Left lung (tissue), 14 donors: ENCODE measurements at places on chromosomes 12 and 14. TPM values are rescaled to one million over a fixed set of nuclear protein-coding genes. Genes with fewer than 3 reads are reported as not detected.

The RTL1 gene
- total RNA-seq = not detected

The PLD4 gene
- total RNA-seq = 0.93 TPM

The CLEC14A gene
- 73.8 TPM for total RNA-seq

The SERPINA10 gene
- total RNA-seq = not detected

The SMCO2 gene
- 0.52 TPM for total RNA-seq

DNA sequence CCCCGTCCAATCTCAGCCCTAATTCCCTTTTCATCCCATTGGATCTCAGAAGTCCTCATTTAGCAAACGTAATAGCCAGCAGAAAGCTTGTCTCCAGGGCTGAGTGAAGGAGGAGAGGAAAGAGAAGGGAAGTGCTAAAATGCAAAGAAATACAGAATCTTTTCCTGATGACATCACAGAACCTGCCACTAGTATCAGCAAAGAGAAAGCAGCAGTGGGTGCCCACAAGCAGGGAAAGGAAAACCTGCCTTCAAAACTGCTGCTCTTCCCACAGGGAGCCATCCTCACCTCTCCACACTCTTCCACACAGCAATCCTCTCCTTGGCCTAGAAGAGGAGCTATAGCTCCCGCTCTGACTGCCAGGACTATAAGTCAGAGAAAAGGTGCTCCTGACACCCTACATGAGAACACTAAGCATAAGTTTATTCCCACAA, 11.3 kb downstream of the MED13L start:
- DNase-seq = no peak

DNA sequence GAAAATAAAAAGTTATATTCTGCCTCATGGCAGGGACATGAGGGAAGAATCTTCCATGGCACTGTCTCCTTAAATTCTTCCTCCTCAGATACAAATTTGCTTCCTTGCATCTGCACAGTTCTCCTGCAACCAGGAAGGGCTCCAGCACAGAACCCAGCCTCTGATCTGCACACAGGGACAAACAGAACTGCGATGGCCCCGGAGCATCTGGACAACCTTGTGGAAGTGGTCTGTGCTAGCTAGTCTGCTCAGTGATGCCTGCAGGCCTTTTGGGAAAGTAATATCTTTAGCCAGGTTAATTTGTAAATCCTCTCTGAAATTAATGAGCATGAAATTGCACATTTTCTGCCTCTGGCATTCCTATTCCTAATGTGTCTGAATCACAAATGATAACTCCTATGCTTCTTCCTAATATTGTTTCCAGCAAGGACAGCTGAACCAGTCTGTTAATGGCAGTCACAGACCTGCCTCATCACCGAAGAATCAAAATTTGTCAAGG, 74.8 kb downstream of the GRIP1 start:
- no peak for DNase-seq

DNA sequence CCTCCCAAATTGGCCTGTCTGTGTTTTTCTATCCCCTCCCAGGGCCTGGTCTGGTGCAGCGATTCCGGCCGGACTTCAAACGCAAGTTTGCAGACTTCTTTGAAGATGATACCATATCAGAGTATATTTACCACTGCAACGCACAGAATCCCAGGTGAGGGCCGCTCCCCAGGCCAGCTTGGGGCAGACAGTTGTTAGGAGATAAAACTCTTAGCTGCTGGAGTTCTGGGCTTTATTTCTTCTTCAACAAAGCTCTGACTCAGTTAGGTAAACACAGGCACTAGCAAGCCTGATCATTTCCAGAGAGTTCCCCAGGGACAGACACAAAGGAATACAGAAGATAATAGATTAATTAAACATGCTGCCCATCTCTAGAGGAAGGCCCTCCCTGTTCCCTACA, 8.3 kb downstream of the ABHD4 start:
- DNase-seq = no peak

- no peak for DNase-seq
Measured at GRCh38 chr12:97561619-97562290, 99.2 kb downstream of the RMST start.

DNA sequence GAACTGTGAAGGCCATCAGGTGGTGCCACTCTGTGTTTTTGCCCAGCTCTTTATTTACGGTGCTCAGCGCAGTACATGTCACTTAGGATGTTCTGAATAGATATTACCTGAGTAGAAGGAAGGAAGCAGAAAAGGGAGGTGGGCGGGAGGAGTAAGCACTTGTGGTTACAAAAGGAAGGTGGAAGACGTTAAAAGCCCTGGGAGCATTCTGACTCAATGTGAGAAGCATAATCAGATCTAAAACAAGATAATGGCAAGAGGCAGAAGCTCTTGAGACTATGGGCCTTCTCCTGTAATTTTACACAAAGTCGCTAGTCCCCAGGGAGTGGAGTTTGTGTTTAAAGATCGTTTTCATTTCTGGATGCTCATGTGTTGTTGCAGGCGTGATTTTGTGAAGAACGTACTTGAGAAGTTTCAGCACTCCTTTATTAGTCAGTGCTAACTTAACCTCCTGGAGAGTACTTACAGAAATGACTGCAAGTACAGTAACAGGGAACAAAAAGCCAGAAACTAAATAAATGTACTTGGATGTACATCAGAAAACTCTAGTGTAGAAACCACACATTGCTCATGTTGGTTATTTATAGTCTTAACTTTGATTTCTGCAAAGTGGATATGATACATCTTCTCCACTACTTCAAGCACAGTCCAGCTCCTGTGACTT, 1523.5 kb downstream of the AACS start:
- no peak for DNase-seq

DNA sequence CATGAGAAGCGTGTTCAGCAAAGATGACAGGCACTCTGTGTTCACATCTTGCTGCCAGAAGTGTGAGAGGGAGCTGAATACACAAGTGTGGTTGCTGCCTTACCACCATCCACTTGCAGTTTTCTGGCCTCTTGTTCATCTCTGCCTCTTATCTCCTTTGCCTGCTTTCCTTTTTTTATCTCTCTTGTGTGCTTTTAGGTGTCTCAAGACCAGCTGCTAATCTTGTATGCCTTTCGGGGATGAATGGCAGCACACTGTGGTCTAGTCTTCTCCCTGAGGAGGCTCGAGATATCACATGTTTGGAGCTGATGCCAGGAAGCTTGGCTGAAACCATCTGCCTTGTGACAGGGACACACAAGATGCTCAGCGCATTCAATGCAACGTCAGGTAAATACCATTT, 17.2 kb downstream of the FAM234B start:
- DNase-seq = no peak

DNA sequence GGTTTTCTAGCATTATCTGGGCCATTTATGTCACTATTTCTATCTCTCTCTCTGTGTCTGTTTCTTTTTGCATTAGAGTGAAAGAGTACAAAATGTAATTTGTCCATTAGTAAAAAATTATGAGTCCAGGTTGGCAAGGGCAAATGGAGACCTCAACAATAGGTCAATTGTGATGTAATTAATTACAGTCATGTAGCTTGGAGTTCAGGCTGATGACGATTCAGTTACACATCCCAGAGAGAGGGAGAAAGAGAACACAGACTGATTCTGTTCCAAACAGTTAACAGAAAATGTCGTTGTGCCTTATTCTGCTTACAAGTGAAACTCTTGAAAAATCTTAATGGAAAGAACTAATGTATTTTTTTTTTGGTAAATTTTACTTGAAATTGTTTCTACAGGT, 83.3 kb downstream of the ATXN7L3B start:
- DNase-seq = no peak

- no peak for DNase-seq
Measured at GRCh38 chr14:34137001-34137745, 186.3 kb upstream of the EGLN3 start.

DNA sequence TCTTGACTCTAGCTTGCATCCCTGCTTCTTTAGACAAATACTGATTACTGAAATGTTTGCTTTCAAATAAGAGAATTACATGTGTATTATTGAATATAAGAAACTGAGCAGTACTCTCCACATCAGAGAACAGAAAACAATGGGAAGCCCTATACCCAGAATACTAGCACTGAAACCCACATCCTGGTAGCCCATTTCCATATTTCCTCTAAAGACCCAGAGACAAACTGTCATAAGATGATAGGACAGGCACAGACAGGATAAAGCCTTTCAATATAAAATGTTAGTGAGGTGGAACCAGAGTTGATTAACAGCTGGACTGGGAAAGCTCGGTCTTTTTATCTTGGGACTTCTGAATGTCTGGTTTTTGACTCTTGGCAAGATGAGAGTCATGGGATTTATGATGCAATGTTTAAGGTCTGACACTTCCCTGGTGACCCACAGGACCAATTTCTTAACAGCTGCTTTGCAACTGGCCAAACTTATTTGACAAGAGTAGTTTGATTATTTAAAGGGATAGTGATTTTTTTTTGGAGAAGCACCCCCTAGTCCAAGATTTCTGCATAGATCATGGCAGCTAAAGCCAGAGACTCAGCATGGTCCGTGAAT, 166.9 kb upstream of the ATXN7L3B start:
- no peak for DNase-seq

GRCh38 chr12:71415336-71416231, 24.0 kb upstream of the LGR5 start:
- peak; percentile 28 for DNase-seq

DNA sequence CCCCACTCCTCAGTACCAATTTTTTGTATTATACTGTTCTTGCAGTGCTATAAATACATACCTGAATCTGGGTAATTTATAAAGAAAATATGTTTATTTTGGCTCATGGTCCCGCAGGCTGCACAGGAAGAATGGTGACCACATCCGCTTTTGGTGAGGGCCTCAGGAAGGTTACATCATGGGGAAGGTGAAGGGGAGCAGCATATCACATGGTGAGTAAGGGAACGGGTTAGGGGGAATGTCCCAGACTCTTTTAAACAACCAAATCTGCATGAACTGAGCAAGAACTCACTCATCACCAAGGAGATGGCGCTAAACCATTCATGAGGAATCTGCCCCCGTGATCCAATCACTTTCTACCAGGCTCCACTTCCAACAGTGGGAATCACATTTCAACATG, 40.0 kb downstream of the OSBPL8 start:
- no peak for DNase-seq

GRCh38 chr12:83317595-83317994, 630.9 kb downstream of the TMTC2 start:
- no peak for DNase-seq

DNA sequence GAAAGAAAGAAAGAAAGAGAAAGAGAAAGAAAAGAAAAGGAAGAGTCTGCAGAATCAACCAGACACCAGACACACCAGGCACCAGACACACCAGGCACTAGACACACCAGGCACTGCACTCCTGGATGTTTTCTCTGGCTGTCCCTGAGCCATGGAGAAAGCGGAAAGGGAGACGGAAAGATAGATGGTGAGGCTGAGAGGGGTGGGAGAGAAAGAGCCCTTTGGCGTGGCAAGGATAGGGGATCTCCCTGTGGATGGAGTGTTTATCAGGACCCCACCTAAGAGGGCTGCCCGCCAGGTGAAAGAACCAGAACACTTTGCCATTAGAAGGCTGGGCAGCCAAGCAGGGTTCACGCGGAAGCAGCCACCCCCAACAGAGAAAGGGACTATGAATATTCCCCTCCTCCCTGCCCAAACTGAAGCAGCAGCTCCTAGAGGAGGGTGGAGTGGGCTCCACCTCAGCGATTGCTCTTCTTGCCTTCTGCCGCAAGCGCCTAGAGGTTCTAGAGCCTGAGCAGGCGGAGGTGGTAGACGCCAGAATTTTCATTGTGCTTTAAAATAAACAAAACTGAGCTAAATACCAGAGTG, 13.4 kb downstream of the ST8SIA1 start:
- DNase-seq = no peak

GRCh38 chr14:99564926-99565259, 39.1 kb downstream of the CCDC85C start:
- peak; percentile 52 for DNase-seq
